Stimulated activated naive CD4-positive, alpha-beta T cell treated with Interleukin-2 at 50 U/mL for 16 hours (primary cell): ENCODE measurements at places on chromosomes 12 and 14.

DNA sequence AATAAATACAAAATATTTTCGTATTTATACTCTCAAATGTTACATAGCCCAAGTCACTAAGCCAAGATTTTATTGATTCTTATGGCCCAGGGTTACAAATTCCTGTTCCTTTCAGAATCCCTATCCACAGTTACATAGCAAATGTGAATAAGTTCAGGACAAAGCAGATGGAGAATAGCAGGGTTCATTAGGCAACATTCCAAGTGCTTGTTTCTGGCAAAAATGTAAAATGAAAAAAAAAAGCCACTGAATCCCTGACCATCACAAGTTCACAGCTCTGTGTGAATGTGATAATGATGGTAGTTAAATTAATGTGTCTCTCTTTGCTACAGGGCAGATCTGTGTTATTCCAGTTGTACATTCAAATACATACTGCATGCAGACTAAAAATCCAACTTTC is 74.6 kb downstream of the KCNC2 start:
- no peak for DNase-seq

GRCh38 chr14:91935586-91935985 is 11.9 kb downstream of the FBLN5 start:
- no peak for DNase-seq

DNA sequence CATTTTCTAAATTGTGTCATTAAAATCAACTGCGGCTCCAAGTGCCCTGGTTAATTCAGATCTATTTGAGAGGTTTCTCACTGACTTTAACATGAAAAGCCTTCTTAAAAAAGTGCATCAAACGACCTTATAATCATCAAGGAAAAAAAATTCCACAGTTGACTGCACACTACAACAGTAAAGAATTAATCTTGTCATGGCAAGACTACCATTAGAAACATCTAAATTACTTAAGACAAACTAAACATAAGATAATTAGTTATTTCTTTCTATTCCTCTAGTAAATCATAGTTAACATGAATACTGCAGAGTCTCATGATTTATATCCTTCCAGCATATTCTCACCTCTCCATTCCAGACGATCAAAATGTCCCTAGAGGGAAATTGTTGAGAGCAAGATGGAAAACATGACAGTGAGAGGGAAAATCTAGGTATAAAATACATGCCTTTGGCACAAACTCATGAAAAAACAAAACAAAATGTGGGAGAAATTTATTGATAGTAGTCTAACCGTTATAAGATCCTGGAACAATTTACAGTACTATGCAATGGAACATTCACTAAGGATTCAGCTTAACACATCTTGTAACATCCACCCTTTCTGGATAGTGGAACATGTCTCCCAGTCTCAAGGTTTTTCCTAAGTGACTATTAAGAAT is 112.5 kb downstream of the PRKD1 start:
- DNase-seq = no peak

DNA sequence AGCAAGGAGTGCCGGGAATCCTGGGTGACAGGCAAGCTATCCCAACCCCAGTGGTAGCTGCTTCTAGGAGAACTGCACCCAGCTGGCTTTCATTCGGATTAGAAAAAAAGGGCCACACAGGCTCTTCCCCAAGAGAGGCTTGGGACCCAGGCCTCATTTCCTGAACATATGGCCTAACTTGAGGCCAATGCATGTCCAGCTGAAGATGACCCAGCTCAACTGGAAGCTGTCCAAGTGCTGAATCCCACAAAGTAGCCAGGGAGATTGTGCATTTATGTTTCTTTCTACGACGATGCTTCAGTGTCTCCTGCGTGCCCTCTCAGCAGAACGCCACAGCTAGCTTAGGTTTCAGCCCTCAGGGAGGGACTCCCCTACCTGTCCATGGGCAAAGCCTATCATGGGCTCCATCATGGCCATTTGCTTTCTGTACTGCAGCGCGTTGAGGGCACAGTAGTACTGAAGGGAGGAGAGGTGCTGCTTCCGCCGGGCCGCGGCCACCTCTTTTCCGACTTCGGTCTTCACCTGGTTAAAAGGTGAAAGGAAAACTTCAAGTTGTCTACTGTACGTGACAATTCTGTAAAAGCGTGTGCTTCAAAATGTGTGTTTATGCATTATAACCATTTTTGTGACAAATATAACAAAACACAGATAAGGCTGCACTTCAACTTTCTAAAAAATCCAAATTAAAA is 29.1 kb downstream of the APPL2 start:
- DNase-seq = no peak

- no peak for DNase-seq
Observed at GRCh38 chr12:8011331-8011730, 21.2 kb upstream of the FOXJ2 start.

DNA sequence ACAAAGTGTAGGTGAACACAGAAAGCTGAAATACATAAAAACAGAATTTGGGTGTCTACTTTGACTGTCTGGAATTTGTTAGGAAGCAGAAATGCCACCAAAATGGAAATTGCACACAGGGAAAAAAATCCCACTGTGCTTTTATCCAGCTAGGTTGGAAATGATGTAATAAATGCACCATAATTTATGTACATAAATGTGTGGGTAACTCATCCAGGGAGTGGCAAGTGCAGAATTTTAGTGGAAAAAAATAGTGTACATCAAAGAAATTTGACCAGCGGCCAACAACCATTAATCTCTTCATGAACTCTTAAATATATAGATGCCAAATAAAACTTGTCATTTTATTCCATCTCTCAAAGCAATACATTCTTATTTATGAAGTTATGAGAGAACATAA is 105.6 kb downstream of the LLPH start:
- DNase-seq = no peak

DNA sequence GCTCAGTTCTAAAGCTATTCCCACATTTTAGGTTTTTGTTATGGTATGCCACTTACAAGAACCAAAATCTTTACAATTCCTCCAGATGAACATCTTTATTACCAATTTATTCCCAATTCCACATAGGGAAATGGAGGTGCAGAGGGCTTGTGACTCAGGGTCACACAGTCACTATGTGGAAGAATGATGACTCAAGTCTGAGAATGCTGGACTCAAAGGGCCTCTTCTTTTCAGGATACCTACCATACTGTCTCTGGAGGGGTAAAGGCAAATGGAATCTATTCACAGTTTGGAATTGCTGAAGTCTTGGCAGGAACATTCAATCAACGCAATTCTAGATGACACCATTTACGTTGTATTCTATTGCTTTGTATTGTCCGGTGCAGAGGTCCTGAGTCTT is 48.2 kb upstream of the MANSC4 start:
- DNase-seq = no peak

DNA sequence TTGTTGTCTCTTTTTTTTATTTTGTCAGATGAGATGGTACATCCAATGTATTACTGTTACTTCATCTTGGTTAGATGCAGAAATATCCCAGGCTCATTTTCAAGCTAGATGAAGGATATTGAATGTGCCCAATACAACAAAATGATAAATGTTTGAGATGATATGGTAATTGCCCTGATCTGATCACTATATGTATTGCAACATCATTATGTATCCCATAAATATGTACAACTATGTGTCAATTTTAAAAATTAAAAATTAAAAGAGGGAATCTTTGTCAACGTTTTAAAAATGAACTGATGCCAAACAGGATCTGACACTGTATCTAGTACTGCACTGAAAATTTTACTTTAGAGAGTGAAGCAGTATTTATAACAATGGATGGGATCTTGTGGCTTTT is 78.5 kb downstream of the PPM1H start:
- DNase-seq = no peak

DNA sequence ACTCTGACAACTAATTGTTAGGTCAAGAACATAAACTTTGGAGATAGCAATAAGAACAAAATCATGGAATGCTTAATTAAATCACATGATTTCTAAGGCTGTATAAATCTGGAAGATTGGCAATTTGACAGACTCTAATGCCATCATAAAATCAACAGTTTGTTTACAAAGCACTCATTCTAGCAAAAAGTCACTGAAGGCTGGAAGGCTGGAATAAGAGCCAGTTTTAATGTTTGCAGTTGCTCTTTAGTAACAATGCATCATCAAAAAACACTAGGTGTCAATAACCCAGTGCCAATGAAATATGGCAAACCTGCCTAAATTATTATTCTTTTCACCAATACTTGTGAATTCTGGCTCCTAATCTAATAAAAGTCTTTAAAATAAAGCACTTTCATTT is 65.0 kb downstream of the NUMB start:
- DNase-seq = no peak

DNA sequence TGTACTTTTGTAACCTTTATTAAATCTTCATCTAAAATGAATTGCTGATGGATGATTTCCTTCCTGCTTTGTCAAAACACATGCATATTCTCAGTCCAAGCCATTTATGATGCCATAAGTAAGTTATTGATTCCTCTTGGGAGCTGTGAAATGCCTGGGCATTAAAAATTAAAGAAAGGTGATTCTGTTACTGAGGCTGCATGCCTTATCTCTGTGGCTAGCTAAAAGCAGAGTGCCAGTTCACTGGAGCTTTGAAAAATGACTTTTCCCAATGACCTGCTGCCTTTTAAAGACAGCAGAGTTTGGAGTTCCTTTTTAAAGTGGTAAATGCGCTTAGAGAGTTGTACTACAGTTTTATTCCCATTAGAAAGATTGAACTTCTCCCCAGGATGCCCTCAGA is 152.1 kb downstream of the TMTC2 start:
- no peak for DNase-seq

- no peak for DNase-seq
Observed at GRCh38 chr12:130026608-130027176, 122.9 kb upstream of the TMEM132D start.

DNA sequence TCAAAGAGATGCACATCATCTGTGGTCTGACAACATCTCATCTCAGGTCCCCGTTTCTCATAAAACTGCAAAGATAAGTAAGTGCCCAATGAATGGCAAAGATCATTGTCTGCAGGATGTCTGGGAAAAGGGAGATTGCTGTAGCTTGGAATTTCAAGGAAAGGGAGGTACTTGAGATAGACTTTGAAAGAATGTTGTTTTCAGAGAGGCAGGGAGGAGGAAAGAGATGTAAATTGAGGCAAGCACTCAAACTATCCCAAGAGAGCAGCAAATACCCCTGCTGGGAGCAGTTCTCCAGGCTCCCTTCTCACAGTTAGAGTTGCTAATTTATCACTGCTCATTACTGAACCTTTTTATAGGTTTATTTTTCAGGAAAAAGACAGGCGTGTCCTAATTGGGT is 107.1 kb downstream of the MYRFL start:
- no peak for DNase-seq

DNA sequence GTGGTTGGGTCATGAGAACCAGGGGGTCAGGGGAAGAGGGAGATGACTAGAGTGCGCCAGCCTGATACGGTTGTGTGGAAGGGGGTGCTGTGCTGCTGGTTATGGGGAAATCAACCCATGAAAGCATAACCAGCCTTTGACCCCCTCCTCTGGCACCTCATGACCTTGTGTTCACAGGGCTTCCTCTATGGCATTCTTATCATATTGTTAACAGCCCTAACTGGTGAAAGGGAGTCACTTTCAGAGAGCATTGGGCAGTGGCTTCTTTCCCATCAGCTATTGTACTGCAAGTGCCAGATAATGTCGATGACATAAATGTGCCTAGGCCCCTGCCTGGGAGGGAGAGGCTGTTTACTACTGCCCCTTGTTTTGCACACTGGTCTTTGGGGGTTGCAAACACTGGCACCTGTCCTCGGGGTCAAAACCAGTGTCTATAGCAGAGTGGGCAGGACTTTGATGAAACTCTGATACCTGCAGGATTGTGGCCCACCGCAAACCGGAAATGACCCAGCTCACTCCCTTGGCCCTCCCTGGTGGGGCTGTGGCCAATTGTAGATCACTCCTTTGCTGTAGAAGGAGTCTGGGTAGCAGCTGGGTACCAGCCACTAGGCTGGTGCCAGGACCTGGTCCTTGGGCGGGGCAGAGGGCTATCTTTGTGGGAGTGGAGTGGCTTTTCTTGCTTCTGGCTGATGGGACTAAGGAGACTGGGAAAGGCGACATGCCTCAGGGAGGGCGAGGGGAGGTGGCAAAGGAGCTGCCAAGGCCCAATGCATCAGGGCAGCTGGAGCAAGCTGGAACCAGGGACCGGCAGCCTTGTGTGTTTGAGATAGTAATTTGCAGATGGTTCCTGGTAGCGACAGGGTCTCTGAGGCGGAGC is 634 bp upstream of the TMEM63C start:
- DNase-seq = no peak

DNA sequence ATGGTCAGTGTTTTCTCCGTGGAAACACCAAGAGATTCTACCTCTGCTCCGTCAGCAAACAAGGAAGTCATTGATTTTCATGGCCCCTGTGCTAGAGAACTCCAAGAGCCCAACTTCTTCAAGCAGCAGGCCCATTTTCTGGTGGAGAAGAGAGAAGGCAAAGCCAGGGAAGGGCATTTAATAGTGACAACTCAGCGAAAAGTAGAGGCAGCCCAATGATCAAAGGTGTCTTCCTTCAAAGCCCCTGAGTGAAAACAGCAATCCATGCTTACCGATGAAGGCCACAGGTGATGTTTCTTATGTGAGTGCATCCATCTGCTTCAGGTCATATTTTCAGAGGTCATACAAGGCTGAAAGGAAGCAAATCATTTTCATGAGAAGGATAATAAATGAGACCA is 77.3 kb downstream of the VCPKMT start:
- no peak for DNase-seq

- no peak for DNase-seq
Observed at GRCh38 chr14:24837280-24838046, 203.5 kb upstream of the GZMB start.

- DNase-seq = no peak
Observed at GRCh38 chr12:125145196-125145595, 80.0 kb downstream of the AACS start.

- peak; percentile 71 for DNase-seq
Observed at GRCh38 chr12:54191550-54192022, 2.8 kb upstream of the SMUG1 start.

- DNase-seq = no peak
Observed at GRCh38 chr12:48489012-48489411, 6.7 kb downstream of the C12orf54 start.

GRCh38 chr12:1220127-1221092 is 229.4 kb downstream of the ERC1 start:
- DNase-seq = no peak

DNA sequence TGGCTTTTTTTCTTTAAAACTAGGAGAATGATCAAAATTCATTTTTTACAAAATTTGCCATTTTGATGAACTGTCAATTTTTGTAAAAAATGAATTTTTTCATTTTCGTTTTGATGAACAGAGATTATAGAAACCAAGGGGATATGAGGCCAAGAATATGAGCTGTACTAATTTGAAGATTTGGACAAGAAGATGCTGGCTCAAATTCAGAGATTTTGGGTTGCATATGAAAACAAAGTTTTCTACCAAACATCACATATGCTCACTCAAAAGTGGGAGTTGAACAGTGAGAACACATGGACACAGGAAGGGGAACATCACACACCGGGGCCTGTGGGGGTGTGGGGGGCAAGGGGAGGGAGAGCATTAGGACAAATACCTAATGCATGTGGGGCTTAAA is 230.7 kb downstream of the SNAPC1 start:
- no peak for DNase-seq

GRCh38 chr12:32917094-32917611 is 20.6 kb upstream of the PKP2 start:
- DNase-seq = no peak

GRCh38 chr12:89884416-89884898 is 175.8 kb upstream of the ATP2B1 start:
- no peak for DNase-seq
